T-cell (primary cell): ENCODE measurements at places on chromosomes 7 and 10. TPM values are rescaled to one million over a fixed set of nuclear protein-coding genes. Genes with fewer than 3 reads are reported as not detected.

- DNase-seq, result no peak
These were observed 1100.7 kb upstream of the GHITM start for GRCh38 chr10:83038631-83039030.

IGF2BP3 gene
- total RNA-seq, result 1.9 TPM

CARD11 gene
- 135 TPM for total RNA-seq

ATP6V0E2 gene
- 48.5 TPM for total RNA-seq

ATRNL1 gene
- 0.35 TPM for total RNA-seq

LIPM gene
- total RNA-seq, result not detected

- DNase-seq, result no peak
These were observed 497.4 kb upstream of the PODXL start for GRCh38 chr7:132053871-132054270.

- no peak for DNase-seq
These were observed 20.8 kb upstream of the HGF start for GRCh38 chr7:81790686-81791085.

GRCh38 chr7:123367484-123368122 is 166.8 kb downstream of the IQUB start:
- DNase-seq, result no peak

DNA sequence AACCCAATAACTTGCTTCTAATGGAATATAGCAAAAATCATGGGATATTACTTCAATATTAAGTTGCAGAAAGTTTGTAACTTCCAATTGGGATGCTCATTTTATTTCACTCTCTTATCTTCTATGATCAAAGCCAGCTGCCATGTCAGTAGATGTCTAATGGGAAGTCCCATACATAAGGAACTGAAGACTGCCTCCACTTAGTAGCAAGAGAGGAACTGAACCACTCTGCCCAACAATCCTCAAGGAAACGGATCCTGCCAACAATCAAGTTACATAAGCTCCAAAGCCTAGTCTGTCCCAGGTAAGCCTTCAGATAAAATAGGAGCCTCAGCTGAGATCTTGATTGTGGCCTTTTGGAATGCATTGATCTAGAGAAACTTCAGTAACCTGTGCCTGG is 431.5 kb upstream of the PCDH15 start:
- DNase-seq, result no peak

CYP26C1 gene
- 0.38 TPM for total RNA-seq

GRCh38 chr10:62548686-62549085 is 174.5 kb downstream of the ZNF365 start:
- DNase-seq, result no peak

- no peak for DNase-seq
These were observed 32.7 kb upstream of the ARMS2 start for GRCh38 chr10:122421742-122422141.

DNA sequence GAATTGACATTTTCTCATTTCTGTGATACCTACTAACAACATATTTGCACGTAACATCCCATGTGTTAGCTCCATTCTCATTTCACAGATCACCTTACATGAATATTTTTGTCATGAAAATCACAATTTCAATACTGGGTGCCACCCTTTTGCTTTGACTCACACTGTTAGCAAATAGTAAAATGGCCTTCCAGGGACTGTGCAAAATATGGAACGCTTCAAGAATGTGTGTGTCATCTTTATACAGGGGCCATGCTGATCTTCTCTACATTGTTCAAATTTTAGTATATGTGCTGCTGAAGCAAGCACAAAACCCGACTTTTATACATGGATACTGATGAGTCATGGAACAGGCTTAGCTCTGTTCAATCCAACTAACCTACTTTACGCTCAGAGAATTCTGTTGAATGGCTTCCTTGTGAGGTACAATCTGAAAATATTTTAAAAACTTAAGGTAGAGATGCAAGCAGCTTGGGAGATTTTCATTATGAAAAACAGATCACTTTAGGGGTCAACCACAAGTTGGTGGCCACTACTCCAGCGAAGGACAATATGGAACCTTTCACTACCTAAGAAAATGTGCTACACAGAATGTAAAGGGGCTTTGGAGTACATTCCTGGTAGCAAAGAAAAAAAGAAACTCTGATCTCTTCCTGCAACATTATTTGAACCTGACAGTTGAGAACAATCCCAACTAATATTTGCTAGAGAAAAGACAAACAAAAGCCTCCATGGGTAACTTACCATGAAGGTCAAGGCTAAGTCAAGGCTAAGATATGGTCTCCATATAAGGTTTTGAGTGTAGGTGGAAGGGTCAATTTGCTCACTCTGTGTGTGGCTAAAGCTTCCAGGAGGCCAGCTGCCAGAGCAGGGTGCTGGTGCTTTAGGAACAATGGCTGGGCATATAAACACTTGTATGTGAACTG is 11.9 kb downstream of the ANKRD26 start:
- no peak for DNase-seq

GRCh38 chr10:23075672-23076071 is 19.7 kb upstream of the MSRB2 start:
- no peak for DNase-seq

DNA sequence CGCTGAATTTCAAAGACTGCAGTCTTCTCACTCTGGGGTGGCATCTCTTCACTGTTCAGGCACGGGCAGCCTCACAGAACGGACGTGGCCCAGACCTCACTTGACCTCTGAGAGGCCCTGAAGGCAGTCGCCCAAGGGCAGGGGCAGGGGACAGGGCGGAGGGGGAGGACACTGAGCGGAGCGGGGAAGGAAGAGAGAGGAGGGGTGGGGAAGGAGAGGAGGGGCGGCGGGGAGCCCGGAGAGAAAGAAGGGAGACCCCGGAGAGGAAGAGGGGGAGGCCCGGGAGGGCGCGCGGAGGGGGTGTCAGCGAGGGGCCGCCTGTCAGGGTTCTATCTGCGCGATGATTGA is 58.7 kb upstream of the COMTD1 start:
- no peak for DNase-seq

GRCh38 chr7:130649004-130649790 is 19.4 kb downstream of the COPG2 start:
- no peak for DNase-seq

CPEB3 gene
- 3.4 TPM for total RNA-seq

DNA sequence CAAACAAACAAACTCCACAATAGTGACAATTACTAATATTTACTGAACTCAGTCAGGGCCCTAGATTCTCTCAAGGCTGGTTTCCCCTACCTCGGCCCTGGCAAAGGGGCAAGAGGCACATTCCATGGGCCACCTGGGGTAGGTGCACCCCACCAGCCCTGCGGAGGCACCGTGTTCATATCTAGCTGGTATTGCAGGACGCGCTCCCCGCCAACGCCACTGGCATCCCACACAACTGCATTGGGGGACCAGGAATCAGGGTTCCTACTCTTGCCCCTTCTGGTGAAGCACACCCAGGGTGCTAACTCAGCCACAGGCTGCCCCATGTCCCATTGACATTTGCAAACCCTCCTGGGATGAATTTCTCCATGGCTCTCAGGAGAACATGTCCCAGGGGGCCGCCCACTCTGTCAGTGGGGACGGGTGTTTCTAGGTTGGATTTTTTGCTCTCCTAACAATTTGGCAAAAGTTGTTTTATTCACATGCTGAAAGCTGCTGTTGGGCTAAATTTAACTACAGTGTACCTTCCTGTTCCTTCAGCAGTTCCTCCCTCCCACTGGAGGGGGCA is 76.7 kb downstream of the ZRANB1 start:
- no peak for DNase-seq

WDR86 gene
- 26.0 TPM for total RNA-seq
